ENCODE measurements at places on chromosomes 12 and 14.

GRCh38 chr14:80095623-80096022 lies 115.7 kb downstream of the DIO2 start:
- DNase-seq: no peak

- no peak for DNase-seq
Measured at GRCh38 chr14:28297559-28297958, 469.0 kb upstream of the FOXG1 start.

DNA sequence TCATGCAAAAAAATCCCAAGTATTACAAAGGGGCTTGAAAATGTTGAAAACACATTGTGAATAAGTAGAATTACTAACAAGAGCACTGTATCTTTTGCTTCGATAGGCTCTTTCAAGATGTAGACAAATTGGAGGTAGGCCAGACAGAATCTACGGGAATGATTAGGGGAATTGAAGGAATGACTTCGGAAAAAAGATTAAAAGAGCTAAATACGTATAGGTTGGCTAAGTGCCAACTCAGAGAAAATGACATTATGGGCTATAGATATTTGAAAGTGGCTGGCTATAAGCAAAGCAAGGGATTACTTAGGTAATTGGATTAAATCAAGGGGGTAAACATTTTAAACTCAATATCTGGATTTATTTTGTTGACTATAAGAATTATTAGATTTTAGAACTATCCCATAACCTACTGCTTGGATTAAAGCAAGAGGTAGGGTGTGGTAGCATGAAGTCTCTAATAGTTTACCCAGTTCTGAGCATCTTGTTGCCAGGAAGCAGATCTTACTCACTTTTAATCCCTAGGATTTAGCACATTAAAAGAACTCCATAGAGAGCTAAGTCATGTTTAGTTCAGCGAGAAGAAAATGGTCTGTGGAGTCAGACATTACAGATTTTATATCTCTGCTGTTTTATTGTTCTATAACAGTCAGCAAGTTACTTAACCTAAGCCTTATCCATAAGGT lies 489.8 kb downstream of the DIO2 start:
- DNase-seq: no peak

GRCh38 chr14:76584271-76584702 lies 177.0 kb upstream of the VASH1 start:
- DNase-seq: no peak

DNA sequence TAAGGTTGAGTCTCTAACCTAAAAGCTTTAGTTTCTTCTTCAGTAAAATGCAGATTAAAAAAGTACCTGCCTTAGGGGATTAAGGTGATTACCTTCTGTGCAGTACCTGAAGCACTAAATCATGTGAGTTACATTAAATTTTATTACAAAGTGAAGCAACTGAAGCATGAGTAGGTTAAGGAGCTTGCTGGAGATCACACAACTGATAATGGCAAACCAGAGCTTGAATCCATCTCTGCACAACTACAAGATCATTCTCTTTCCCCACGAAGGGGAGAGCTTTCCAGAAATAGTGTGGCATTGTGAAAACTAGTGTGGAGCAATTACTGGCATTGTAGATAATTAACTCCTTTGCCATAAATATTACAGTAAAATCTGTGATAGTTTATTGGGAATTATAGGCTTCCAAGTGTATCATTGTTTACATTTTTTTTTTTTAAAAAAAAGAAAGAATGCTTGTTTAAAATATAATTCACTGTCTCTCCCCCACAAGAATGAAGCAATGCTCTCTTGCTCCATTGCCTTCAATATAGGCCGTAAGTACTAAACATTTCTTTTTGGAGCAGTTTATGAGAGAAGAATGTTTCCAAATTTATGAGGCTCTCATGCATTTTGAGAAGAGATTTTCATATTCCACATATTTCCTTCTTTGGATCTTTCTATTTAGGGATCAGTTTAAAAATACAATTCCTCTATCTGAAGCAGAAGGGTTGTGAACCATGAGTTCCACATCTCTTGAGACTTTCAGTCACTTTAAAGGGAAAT lies 20.5 kb downstream of the SLC38A2 start:
- no peak for DNase-seq

GRCh38 chr12:64522807-64523206 lies 70.9 kb downstream of the TBK1 start:
- DNase-seq: no peak

DNA sequence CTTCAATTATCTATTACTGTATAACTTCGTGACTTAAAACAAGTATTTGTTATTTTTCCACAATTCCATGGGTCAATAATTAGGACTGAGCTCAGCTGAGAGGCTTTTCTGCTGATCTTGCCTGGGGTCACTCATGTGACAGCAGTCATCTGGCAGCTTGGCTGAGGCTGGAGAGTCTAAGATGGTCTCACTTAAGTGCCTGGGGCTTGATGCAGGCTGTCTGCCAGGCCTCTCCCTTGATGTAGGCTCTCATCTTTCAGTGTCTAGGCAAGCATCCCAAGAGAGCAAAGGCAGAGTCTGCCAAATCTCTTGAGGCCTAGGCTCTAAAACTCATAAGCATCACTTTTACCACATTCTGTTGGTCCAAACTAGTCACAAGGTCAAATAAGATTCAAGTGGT lies 93.2 kb downstream of the NKX2-1 start:
- DNase-seq: no peak

DNA sequence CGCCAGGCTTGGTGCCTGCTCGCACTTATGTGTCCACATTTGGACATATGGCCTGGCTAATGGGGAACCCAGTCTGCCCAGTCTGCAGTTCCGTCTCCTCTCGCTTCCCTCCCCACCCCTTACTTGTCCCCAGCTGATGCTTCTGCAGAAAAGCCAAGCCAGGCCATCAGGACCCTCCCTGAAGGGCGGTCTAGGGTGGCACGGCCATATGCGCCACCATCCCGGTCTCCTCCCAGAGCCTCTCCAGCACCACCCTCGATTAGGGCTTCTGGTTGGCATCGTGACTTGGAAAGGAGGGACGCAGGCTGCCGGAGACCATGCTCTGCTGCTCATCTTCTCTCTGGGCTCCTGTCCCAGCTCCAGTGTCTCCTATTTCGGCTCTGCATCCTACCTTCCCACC lies 54.6 kb downstream of the CALM1 start:
- DNase-seq: no peak

DNA sequence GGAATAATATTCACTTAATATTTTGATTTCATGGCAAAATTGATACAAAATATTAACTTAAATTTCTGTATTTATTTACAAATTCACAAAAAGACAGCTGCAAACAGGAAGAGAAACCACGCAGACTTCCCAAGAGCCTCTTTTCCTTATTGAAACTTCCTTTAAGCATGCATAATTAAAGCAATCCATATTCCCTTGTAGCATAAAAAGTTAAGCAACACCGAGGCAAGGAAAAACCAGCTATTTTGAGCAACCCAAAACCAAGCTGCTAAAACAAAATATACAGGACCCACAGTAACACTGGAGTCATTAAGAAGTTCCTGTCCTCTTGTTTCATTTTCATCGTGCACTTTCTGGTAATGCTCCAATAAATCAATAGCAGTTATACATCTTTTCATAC lies 58.0 kb downstream of the EEA1 start:
- no peak for DNase-seq

GRCh38 chr14:65780566-65780965 lies 368.0 kb downstream of the FUT8 start:
- DNase-seq: no peak

- DNase-seq: no peak
Measured at GRCh38 chr12:13093848-13094220, 9.6 kb downstream of the GSG1 start.

GRCh38 chr14:54597795-54598443 lies 31.0 kb downstream of the SAMD4A start:
- DNase-seq: no peak

- DNase-seq: no peak
Measured at GRCh38 chr12:74889563-74890236, 319.9 kb downstream of the KCNC2 start.

DNA sequence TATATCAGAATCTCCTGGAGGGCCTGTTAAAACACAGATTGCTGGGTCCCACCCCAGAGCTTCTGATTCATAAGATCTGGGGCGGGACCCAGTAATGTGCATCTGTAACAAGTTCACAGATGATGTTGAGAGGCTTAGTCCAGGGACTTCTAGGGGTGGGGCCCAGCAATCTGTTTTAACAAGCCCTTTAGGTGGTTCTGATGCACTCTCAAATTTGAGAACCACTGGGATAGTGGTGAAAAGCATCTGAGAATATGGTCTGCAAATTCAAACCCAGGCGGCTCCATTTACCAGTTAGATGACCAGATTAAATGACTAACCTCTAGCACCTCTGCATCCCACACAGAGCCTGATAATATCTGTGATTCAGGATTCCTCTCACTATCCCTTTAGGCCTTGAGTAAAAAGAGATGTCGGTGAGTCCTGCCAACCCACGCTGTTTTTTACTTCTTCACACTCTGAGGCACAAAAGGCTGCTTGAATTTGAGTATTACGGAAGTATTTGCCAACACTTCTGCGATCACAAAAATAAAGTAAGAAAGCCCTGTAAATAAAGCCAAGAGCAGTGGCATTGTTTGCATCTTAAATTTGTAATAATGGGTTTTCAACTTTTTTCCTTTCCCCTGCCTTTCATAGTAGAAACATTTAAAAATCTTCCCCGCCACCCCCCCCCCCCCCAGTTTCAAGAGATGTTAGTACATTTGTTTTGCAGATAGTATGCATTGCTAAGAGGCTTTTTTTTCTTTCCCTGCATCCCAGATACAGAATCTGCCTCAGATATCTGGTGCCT lies 1.8 kb upstream of the FRS2 start:
- DNase-seq: no peak

GRCh38 chr12:46339051-46339450 lies 33.5 kb downstream of the SLC38A2 start:
- DNase-seq: no peak

- no peak for DNase-seq
Measured at GRCh38 chr12:110661337-110661972, 27.5 kb downstream of the HVCN1 start.

- DNase-seq: no peak
Measured at GRCh38 chr12:122825773-122826724, 9.2 kb upstream of the HIP1R start.

DNA sequence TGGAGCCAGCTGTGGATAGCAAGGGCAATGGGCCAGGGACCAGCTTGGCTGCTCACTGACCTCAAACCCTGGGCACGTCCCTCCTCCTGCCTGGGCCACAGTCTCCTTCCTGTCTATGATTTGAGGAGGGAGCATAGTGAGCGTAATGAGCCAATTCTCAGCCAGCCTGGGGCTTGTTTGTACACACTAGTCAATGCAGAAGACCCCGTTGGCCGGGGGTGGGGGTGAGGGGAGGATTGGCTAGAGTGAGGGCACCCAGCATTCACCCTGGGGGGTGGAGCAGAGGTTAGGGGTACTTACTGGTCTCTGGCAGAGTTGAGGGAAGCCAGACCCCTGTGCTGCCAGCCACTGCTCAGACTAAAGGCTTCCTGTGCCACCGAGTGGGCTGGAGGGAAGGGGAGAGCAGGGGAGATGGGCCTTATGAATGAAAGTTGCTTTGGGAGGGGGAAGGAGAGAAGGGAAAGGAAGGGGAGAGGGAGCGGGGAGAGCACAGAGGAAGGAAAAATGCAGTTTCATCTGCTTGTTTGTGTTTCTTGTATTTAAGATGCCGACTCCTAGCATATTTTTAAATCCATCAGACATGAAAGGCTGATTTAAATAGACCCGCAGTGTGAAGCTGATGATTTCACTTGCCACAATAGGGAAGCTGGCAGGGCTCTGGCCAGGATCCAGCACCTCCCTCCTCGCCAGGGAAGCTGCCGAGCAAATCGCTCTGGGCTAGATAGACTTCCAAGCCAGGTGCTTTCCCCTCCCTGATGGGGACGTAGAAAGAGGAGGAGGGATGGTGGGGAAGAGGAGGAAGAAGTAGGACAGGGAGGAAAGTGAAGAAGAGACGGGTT lies 114.0 kb downstream of the PRMT8 start:
- no peak for DNase-seq

GRCh38 chr12:110280392-110280778 lies 662 bp upstream of the ATP2A2 start:
- DNase-seq: peak; percentile 71

DNA sequence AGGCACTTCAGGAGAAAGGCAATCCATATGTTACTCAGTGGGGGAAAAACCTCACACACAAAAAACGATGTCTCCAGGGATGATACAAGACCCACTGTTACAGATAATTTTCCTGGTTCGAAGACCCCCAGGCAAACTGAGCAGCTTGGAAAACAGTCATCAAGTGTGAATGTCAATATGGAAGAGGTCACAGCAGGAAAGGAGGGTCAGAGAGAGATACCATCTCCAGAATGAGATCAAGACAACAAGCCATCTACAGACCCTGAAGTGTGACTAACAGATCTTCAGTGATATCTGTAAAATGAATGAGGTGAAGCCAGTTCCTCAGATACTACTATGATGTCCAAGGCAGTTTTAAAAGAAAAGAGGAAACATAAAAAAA lies 28.6 kb downstream of the GNS start:
- DNase-seq: no peak

- no peak for DNase-seq
Measured at GRCh38 chr14:99245564-99246511, 26.2 kb downstream of the BCL11B start.

- no peak for DNase-seq
Measured at GRCh38 chr14:104107611-104108569, 22.4 kb downstream of the ASPG start.

GRCh38 chr12:5371631-5372030 lies 60.3 kb upstream of the NTF3 start:
- no peak for DNase-seq

- no peak for DNase-seq
Measured at GRCh38 chr14:46488374-46488773, 163.2 kb downstream of the RPL10L start.

- DNase-seq: no peak
Measured at GRCh38 chr12:101019667-101020066, 190.4 kb downstream of the SLC5A8 start.
